ENCODE measurements at places on chromosomes 7 and 10.
A peak's percentile ranks its signal among the peaks of the same experiment; 100 is the strongest.

DNA sequence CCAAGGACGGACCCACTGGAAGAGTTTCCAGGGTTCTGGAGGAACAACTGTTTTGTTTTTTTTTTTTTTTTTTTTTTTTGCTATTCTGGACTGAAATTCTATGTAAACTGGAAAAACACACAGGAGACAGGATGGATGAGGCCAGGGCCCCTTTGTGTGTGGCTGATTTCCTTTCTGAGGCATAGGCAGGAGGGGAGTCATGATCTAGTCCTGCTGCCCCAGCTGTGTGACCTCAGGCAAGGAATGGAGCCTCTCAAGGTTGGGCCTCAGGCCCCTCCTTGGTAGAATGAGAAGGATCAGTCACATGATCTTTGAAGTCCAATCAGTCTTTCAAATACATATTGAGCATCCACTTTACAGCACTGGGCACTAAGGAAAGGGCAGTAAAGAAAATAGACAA is 87.6 kb downstream of the SH3PXD2A start:
- DNase-seq, result no peak

DNA sequence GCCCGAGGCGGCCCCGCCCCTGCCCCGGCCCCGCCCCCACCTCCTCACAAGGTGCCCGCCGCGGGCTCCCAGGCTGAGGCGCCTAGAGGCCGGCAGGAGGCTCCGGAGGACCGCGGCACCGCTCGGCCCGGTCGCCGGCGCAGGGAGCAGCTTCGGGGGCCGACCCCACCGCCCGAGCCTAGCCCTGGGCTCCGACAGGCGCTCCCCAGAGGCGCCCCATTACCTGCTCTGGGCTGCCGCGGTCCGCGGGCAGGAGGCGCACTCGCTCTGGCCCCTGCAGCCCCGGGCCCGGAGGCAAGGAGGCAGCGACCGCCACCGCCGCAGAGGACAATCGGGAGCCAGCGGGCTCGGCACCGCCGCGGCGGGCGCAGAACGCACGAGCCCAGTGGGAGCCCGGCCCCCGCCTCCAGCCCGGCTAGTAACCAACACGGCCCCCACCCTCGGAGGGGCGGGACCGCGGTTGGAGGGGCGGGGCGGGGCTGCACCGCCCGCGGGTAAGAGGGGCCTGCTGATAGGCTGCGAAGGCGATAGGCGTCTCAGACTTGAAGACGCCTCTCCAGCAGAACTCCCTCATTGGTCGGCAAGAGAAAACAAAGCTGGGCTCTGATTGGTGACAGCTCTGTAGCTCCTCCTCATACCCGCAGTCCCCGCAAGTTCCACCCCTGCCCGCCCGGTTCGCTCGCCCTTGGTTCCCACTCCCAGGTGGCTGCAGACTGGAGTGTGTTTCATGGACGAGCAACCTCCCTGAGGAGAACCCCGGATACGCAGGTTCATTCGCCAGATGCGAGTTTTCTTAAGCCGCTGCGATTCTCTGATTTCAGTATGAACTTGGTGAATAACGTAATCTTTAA is at the start of gene MPP7:
Gene MPP7 (minus strand): TSS at position 427 of the 851 bp plus-strand sequence. CDS start 64,460 bp downstream, outside the sequence.
- peak; percentile 94 for DNase-seq

- DNase-seq, result no peak
Observed at GRCh38 chr10:124340033-124340760, 78.5 kb downstream of the OAT start.

DNA sequence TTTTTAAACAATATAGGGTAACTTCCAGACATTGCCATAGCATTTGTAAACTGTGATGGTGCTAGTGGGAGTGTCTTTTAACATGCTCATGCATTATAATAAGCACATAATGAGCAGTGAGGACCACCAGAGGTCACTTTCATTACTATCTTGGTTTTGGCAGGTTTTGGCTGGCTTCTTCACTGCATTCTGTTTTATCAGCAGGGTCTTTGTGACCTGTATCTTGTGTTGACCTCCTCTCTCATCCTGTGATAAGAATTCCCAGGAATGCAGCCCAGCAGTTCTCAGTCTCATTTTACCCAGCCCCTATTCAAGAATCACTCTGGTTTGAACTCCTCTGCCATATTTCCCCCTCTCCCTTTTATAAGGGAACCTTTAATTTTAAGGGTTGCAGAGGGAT is 91.3 kb downstream of the ZNF467 start:
- DNase-seq, result no peak

DNA sequence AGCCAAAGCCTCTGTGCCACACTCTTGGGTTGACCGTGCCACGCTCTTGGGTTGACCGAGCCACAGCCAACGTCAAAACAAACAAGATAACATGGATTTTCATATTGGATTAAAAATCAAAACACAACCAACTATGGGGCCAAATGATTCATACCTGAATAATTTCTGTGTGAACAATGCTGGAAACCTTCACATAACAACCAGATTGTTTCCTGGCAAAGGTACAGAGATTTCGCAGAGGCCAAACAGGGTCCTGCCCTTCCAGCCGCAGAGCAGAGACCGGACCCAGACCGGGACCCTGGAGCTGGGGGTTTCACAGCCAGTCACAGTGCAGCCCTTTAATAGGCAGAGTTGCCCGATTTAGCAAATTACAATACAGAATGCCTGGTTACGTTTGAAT is 40.5 kb downstream of the ITIH5 start:
- DNase-seq, result no peak

DNA sequence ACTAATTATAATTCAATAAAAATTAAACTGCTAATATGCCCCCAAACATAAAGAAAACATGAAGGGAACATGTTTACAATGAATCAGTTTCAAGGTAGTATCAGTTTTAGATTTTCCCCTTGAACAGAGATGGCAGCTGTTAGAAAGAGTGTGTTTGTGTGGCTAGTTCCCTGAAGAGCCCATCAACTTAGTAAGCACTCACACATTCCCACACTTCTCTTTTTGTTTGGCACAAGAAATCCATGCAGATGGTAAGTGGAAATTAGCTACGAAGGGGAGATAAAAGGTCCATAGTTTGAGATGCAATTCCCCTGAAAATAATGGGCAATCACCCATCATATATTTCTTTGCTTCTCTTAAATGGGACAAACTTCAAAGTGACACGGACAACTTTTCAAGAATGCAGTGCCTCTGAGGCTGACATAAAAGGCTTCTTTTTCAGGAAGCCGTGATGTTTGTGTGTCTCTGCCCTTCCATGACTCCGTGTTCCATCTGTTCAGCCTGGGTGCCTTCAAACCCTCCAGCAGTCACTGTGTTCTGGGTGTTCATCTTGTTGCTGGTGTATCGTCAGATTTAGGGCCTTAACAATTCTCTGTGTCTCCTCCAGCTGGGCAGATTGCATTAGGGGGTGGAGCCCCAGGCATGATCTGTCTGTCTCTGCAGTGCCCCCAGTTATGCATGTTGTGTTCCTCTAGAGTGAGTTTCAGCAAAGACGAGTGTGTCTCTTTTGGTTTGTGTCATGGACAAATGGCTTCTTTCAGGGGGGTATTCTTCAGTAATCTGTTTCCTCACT is 259.5 kb upstream of the NPY start:
- no peak for DNase-seq

- no peak for DNase-seq
Observed at GRCh38 chr7:106614751-106615150, 46.2 kb downstream of the CCDC71L start.

DNA sequence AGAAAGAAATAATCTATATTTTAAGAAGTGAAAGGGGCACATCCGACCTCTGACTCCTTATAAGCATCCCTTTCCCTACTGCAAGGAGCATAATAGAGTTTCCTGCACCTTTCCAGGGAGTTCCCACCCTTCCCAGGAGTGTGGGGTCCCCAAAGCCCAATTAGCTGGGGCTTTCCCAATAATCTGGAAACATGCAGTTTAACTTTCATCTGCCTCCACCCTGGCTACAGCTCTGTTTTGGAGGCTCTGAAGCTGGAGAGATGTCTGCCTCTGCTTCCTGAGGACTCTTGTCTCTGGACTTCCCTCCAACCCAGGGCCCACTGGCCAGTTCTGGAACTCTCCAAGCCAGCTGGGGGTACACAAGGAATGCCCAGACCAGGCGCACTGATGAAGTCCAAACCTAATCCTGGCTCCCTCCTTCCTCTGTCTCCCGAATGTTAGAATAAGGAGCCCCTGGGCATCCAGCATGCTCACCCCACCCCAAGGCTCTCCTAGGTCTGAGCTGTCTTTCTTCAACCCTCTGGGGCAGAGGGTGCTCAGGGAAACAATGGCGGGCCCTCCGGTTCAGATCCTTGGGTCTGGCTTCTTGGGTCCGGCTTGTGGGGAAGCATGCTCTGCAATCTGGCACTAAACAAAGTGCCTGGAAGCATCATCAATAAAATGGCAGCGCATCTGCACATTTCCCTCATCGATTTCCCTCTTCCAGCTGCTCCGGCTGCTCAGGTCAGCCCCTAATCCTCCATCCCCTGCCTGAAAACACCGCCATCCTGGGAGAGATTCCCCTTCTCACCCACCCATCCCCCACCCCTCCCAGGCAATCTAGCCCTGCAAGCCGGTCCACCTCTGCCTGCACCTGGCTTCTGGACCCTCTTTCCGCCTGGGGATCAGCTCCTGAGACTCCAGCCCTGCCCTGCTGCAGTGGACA is 13.3 kb downstream of the HOXA4 start:
- DNase-seq, result no peak
